ENCODE measurements at places on chromosomes 11 and 22.
A peak's percentile ranks its signal among the peaks of the same experiment; 100 is the strongest.

DNA sequence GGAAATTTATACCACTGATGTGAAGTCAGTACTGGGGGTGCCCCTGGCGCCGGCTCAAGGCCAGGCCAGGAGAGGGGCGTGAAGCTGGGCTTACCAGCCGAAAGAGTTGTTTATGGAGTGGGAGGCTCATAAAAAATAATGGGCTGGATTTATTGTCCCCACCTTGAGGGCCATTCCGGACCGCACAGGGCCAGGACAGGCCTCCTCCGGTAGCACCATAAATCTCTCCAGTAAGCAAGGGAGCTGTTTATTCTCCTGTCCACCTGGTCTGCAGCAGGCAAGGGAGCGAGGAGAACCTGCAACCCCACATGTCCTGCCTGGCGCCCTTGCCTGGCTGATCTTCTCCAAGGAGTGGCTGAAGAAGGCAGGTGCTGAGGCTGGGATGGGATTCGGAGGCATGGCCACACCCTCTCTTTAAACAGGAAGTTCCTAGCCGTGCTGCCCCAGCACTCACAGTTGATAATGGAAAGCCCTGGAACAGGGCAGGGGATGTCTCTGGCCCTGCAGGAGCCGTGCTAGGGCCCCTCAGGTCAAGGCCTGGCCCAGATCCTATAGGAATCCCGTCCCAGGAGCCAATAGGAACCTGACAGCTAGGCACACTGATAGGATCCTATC, 65.1 kb downstream of the SCUBE1 start:
- DNase-seq: no peak

DNA sequence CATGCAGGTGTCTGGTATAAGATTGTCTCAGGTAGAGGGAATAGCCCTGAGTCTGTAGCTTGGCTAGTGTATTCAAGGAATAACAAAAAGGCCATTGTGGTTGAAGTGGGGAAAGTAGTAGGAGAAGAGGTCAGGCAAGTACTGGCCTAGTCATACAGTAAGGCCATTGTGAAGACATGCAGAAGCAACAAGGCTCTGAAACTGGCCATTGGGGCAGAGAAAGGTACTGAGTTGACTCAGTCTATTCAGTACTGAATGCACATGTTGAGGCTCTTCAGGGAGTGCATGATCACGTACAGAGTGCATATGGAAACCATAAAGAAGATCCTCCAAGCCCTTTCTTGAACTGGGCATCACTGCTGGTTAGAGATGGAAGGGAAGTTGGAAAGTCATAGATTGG, 477.6 kb downstream of the SOX6 start:
- DNase-seq: no peak

- DNase-seq: no peak
These were observed 2.0 kb upstream of the EHD1 start for GRCh38 chr11:64880240-64881001.

- DNase-seq: no peak
These were observed 258.4 kb downstream of the DYNC2H1 start for GRCh38 chr11:103367650-103368049.

- no peak for DNase-seq
These were observed 58.5 kb downstream of the SMCO4 start for GRCh38 chr11:93484716-93485115.

- no peak for DNase-seq
These were observed 2.4 kb downstream of the CASP1 start for GRCh38 chr11:105032495-105032894.

GRCh38 chr11:117072517-117073461, 25.4 kb downstream of the SIK3 start:
- DNase-seq: peak; percentile 93

DNA sequence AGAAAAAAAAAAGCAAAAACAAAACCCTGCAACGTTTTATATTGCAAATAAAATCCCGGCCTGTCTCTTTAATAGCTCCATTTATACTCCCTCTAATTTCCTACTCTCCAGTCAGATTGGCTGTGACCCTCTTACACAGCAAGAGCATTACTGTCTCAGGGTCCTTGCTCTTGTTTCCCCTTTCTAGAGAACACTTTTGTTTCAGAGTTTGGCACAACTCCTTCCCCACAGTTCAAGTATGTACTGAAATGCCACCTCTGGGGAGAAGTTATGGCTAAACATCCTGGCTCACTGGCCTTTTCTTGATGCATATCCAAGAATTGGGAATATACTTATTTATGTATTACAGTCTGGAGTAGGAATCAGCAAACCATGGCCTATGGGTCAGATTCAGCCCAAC, 2.6 kb downstream of the CASP12 start:
- peak; percentile 29 for DNase-seq

DNA sequence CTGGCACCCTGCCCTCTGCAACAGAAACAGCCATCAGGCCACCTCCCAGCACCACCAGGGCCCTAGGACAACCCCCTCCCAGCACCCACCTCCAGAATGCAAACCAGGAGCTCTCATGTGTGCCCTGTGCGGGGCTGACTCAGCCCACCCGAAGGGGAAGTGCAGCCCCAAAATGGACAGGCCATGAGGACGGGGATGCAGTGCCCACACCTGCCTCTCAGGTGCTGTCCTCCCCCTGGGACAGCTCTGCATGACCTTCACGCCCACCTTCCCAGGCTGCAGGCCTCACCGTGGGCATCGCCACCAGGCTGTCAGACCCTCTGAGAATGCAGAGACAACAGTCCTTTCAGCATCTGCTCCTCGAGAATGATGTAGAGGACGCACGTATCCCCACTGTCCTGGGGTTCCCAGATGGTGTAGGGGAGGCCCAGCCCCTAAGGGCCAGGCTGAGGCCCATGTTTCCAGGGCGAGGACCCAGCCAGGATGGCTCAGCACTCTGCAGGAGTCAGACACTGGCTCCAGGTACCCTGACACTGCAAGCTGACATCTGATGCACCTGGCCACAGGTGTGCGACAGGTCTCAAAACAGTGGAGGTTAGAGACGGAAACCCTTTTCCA, 13.5 kb downstream of the MOB2 start:
- no peak for DNase-seq

DNA sequence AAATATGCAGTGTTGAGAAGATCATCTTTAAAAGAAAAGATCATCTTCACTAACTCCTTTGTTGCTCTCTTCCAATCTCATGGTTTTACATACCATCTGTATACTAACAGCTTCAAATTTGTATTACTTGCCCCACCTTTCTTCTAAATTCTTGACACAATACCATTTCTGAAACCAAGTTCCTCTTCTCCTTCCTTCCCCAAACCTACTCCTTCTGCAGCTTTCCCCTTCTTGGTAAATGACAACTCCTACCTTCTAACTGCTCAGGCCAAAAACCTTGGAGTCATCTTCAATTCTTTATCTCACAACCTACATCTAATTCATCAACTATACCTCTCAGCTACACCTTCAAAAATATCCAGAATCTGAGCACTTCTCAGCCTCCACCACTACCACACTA, 9.3 kb downstream of the PRCP start:
- DNase-seq: no peak

- no peak for DNase-seq
These were observed 91.1 kb upstream of the B3GAT1 start for GRCh38 chr11:134503100-134503499.

DNA sequence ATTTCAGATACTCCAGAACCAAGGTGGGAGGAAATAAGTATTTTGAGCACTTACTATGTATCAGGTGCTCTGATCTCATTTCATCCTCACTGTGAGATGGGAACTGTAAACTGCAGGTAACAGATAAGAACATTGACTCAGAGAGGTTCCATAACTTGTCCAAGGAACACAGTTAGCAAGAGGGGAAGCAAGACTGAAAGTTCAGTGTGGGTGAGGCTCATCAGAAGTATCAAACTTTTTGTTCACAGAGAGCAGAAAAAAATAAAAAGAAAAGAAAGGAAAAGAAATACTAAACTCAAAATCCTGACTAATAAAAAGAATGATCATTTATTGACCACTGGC, 37.1 kb downstream of the RAB30 start:
- no peak for DNase-seq

- DNase-seq: no peak
These were observed 163.3 kb upstream of the CCDC90B start for GRCh38 chr11:83449338-83449913.

DNA sequence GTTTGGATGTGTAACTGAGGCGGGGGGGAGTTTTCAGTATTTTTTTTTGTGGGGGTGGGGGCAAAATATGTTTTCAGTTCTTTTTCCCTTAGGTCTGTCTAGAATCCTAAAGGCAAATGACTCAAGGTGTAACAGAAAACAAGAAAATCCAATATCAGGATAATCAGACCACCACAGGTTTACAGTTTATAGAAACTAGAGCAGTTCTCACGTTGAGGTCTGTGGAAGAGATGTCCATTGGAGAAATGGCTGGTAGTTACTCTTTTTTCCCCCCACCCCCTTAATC, 2.3 kb downstream of the MALAT1 start:
- no peak for DNase-seq

GRCh38 chr11:84103096-84103495, 816.9 kb upstream of the CCDC90B start:
- no peak for DNase-seq

DNA sequence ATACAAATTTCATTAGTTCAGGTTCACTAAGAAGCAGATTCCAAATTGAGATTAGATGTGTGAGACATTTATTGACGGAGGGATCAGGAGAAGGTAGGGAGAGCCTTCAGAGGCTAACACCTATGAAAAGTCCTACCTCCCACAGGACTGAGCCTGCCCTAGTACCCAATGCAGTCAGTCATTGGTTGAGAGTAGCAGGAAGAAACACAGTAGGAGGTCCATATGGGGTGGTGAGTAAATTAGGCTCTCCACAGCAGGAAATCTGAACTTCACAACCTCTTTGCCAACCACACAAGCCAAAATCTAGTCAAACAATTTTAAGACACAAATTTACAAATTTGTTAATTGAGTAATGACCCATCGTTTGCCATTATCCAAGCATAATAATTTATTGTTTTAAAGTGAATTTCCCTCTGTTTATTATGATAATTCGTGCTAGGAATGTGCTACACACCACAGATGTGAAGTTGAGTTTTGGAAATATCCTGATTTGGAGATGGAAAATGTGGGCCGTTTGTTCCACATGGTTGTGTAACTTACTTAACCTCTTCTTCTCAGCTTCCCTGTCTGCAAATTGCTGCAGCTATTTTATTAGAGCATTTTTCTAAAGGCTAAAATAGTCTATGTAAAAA, 542.1 kb downstream of the ETS1 start:
- peak; percentile 69 for DNase-seq

DNA sequence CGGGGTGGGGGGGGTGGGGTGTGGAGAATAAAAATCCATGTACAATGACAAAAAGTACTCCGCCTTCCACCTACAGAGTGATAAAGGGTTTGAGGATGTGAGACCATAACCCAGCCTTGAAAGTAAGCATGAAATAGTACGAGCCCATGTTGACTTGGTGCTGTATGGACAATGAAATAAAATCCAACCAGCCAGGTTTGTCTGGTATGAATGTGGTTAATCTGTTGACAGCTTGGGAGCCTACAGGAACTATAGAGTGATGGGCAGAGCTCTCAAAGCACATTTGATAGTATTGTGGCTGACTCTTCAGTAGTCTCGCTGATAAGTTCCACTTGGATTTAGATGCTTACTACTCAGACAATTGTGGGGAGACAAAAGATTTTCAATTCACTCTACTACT, 48.8 kb upstream of the CD44 start:
- no peak for DNase-seq

- DNase-seq: no peak
These were observed 911 bp downstream of the FGF19 start for GRCh38 chr11:69702769-69703452.

Measured in lung microvascular endothelial cell (primary cell).